Stimulated activated CD8-positive, alpha-beta memory T cell treated with anti-CD3 and anti-CD28 coated beads, Interleukin-2, amount 100 ng/mL, for 1 hour (primary cell): ENCODE measurements at places on chromosomes 5 and 9.

- no peak for DNase-seq
Observed at GRCh38 chr5:8150791-8151190, 281.8 kb downstream of the MTRR start.

DNA sequence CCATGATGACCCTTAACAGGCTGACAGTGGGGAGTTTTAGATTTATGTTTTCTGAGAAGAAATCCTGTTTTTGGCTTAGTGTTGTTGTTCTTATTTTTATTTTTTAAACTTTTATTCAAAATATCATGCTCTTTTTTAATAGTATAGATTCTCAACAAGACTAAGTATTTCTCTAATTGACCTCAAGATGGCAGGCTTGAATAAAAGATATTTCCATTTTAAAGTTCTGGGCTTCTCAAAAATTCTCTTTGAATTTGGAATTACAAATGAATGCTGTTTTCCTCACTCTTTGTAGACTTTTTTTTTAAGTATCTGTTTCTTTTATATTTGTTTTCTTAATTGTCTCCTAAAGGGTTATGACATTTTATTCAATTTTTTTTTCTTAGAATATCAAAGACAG lies 50.0 kb upstream of the SH3GL2 start:
- no peak for DNase-seq

- no peak for DNase-seq
Observed at GRCh38 chr5:174323878-174324281, 278.4 kb downstream of the NSG2 start.

- no peak for DNase-seq
Observed at GRCh38 chr9:83239747-83240146, 176.8 kb upstream of the RASEF start.

- no peak for DNase-seq
Observed at GRCh38 chr9:127561491-127562278, 50.4 kb upstream of the STXBP1 start.

DNA sequence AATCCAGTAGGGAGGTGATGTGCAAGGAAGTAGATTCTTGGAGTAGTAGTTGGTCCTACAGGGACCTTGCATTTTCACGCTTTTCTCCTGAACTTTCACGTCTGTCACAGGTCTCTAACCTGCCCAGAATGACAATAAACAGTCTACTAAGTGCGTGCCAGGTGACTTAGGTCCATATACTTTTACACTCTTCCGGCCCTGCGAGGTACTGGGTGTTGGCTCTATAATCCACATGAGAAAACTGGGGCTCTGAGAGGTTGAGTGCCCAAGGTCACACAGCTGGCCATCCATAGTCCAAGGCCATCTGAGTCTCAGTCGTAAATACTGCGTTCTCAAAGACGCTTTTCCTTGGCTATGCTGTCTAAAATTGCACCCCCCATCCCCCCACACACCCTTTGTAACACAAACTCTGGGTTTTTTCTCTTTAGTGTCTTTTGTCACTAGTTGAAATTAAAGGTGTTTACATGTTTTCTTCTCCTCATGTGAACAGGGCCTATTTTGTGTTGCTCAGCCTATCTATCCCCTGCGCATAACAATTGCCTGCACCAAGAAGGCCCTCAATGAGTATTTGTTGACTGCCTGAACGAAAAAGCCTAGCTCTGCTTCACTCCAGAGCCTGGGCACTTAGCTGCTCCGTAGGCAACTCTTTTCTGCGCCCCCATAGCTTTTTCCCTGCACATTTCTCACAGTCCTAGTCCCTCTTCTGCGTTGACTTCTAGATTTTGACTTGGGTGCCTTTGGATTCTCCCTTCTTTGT lies 943 bp downstream of the SFXN1 start:
- no peak for DNase-seq

- DNase-seq = no peak
Observed at GRCh38 chr5:95591490-95591901, 28.4 kb upstream of the GPR150 start.

GRCh38 chr5:115772731-115773475 lies 43.6 kb downstream of the CDO1 start:
- DNase-seq = no peak

- DNase-seq = no peak
Observed at GRCh38 chr5:69271376-69271775, 36.7 kb downstream of the CDK7 start.

DNA sequence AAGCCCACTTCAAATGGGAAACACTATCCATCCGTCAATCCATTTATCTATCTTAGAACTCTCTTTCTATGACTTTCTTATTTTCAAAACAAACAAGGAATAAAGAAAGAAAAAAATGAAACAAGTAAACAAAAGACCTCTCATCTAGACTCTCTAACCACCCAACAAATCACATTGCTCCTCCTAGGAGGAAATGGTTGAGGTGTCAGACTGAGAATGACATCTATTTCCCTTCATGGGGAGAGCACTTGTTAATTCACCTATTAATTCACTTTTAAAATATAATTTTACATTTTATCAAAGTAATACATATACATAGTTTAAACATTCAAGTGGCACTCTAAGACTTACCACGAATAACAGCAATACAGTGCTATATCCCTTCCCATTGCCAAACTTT lies 2.4 kb upstream of the IL31RA start:
- no peak for DNase-seq

DNA sequence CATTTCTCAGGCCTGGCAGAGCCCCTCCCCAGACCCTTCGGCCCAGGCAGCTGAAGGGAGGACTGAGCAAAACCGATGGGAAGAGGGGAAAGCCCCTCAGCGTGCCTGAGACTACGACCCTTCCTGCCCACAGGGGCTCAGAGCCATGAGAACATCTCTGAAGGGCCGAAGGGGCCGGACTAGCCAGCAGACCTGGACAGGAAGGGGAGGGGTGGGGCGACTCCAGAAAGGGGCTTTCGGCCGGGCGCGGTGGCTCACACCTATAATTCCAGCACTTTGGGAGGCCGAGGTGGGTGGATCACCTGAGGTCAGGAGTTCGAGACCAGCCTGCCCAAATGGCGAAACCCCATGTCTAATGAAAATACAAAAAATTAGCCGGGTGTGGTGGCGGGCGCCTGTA lies 85.8 kb upstream of the PHYKPL start:
- DNase-seq = no peak

GRCh38 chr5:84518862-84519261 lies 134.2 kb upstream of the EDIL3 start:
- DNase-seq = no peak

DNA sequence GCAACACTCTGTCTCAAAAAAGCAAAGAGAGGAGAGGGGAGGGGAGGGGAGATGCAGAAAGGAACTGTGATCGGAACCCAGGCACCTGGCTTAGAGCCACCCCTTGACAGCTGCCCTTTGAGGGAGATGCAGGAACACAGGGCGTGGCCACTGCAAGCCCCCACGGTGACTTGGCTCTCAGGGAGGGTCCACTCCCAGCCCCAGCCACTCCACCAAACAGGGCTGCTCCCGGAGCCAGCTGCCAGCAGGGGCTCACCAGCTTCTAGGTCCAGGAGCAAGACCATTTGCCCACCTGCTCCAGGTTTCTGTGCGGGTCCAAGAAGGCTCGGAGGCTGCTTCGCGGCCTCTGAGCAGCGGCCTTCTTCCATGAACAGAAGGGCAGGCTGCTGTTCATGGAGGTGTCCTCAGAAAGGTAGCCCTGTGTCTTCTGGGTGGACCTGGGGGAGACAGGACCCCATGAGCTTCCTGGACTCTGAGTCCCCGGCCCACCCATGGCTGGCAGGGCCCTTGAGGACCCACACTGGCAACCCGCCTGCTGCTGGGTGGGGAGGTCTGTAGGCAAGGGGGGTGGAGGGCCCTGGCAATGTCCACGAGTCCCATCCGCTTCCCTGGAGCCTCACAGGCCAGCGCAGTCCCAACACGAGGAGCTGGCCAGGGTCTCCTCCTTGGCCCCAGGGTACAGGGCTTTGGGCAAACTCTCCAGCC lies 7.9 kb downstream of the C9orf50 start:
- no peak for DNase-seq

GRCh38 chr5:75330404-75330803 lies 6.6 kb upstream of the HMGCR start:
- no peak for DNase-seq

DNA sequence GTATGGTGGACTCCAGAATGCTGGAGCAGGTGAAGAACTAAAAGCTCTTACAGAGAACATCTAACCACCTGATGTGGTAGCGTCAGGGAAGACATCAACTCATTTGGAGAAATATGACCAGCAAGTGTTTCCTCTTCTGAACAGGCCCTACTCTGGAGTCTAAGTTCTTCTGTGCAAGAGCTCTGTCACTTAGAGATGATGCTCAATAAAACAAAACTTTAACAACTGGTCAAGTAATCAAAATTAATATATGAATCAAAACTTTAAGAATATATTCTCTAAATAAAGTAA lies 85.8 kb downstream of the CYFIP2 start:
- no peak for DNase-seq

DNA sequence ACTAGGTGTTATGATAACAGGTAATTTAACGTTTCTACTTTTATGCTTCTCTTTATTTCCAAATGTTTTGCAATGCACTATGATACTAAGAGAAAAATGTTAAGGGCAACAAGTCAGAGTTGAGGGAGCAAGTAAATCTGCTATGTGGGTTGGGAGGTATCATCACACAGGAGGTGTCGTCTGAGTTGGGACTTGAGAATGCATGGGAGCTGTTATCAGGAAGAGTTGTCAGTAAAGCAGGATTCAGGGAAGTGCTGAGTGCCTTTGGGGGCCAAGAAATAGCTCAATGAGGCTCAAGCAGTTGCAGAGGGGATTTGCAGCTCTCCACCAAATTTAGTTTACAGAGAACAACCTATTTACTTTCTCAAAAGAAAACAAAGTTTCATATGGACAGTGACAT lies 108.0 kb downstream of the PPP2R2B start:
- no peak for DNase-seq

DNA sequence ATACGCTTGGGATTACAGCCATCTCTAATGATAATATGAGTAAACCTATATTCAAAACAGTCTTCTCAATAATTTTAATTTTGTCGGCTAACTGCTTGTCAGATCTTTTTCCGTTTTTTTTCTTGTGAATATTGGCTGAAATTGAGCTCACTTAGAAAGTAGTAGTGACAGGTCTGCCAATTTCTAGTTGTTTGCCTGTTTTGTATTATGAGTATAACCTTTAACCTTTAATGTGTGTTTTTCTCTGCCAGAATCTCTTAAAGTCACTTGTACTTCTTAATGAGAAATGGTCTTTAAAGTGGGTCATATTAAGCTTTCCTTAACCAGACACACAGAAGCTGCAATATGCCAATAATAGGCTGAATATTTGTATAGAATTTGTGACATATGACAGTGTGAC lies 511.0 kb downstream of the CSNK1G3 start:
- no peak for DNase-seq
